ENCODE measurements at places on chromosomes 16 and 17. TPM values are rescaled to one million over a fixed set of nuclear protein-coding genes. Genes with fewer than 3 reads are reported as not detected.

GRCh38 chr16:8585041-8585440 lies 5.3 kb downstream of the TMEM114 start:
- DNase-seq = no peak

GRCh38 chr16:68296291-68296690 lies 14.5 kb downstream of the SLC7A6OS start:
- DNase-seq = no peak

GRCh38 chr17:5304636-5305035 lies 22.6 kb downstream of the RABEP1 start:
- no peak for DNase-seq

GRCh38 chr17:39122991-39123390 lies 28.4 kb downstream of the PLXDC1 start:
- no peak for DNase-seq

Gene SYT17
- total RNA-seq = 1.5 TPM
